ENCODE measurements at places on chromosomes 4 and X. TPM values are rescaled to one million over a fixed set of nuclear protein-coding genes. Genes with fewer than 3 reads are reported as not detected.

GRCh38 chr4:148118179-148118578 is 324.0 kb downstream of the NR3C2 start:
- no peaks in the 10 kb centered on the region for H3K27me3 ChIP-seq
- H3K36me3 ChIP-seq: peaks cover 39% of the 10 kb centered on the region
- H3K27ac ChIP-seq: no peak overlapping the region
- no peak overlapping the region for H3K4me3 ChIP-seq
- no peak for DNase-seq
- peaks cover 14% of the 10 kb centered on the region for H3K4me1 ChIP-seq

- H3K27ac ChIP-seq: peak overlapping the region; percentile 94
- peaks cover 19% of the 10 kb centered on the region for H3K36me3 ChIP-seq
- peaks cover 47% of the 10 kb centered on the region for H3K4me1 ChIP-seq
- no peak for DNase-seq
Measured at GRCh38 chr4:54063229-54063628, 1.2 kb downstream of the CHIC2 start.

DNA sequence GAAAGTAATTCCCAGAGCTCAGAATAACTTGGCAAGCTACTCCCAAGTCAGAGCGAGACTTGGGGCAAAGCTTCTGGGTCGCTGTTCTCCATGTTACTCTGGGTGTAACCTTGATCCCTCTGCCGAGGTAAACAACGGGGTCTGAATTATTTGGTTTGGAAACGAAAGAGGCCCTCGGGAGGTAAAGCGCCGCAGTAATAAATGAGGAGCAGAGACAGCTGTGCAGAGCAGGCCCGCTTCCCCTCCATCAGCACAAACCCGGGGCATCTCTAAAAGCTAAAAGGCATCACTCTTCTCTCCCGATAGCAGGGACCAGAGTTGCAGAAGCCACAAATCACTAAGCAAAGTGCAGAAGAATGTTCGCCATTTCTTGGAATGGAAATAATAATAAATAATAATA is 561.5 kb downstream of the BCOR start:
- no peak for DNase-seq
- H3K27me3 ChIP-seq: peaks cover 3% of the 10 kb centered on the region
- peaks cover 6% of the 10 kb centered on the region for H3K4me1 ChIP-seq
- H3K27ac ChIP-seq: no peak overlapping the region
- H3K4me3 ChIP-seq: no peak overlapping the region
- no peaks in the 10 kb centered on the region for H3K36me3 ChIP-seq

The PAGE2 gene
- total RNA-seq: not detected

GRCh38 chrX:154693394-154693793 is 40.0 kb upstream of the CTAG2 start:
- no peak overlapping the region for H3K4me3 ChIP-seq
- H3K27me3 ChIP-seq: no peaks in the 10 kb centered on the region

- H3K27me3 ChIP-seq: no peaks in the 10 kb centered on the region
- H3K27ac ChIP-seq: no peak overlapping the region
- DNase-seq: no peak
- H3K4me1 ChIP-seq: peaks cover 9% of the 10 kb centered on the region
- H3K36me3 ChIP-seq: peaks cover 31% of the 10 kb centered on the region
- H3K4me3 ChIP-seq: no peak overlapping the region
Measured at GRCh38 chr4:25131926-25132325, 28.3 kb downstream of the SEPSECS start.

Measured in activated naive CD8-positive, alpha-beta T cell treated with anti-CD3 and anti-CD28 coated beads for 36 hours (primary cell).